ENCODE measurements at places on chromosomes 11 and 22. TPM values are rescaled to one million over a fixed set of nuclear protein-coding genes. Genes with fewer than 3 reads are reported as not detected.

The PGA5 gene
- 0.55 TPM for total RNA-seq

The RTN4RL2 gene
- 4.8 TPM for total RNA-seq

The SERPING1 gene
- total RNA-seq: 102 TPM

- H3K4me3 ChIP-seq: peak within 1 kb of the TSS; percentile 54
- H3K27me3 ChIP-seq: no peaks in the 10 kb centered on the region
- no peaks in the 10 kb centered on the region for H3K36me3 ChIP-seq
- H3K27ac ChIP-seq: peak within 1 kb of the TSS; percentile 90
Observed at GRCh38 chr11:61827571-61828378, at the start of gene FADS2. Gene FADS2, plus strand, starts transcription at chr11:61828300. Its CDS starts 91 bp downstream, at chr11:61828391.

DNA sequence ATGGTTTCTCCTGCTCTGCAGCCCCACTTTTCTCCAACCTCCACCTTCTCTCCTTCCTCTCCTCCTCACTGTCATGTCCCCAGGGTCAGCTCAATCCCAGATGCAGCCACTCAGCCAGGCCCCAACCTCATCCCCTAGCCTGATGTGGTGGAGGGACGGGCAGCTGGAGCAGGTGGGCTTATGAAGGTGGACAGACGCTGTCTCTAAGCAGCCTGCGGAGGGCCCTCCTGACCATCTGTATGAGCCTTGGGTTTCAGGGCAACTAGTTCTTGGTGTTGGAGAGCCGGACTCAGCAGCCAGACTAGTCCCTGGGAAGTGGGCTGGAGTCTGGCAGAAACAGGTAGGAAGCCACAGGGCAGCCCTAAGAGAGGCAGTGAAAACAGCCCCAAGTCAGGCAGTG, 18.1 kb downstream of the CRYBB2 start:
- H3K27me3 ChIP-seq: no peaks in the 10 kb centered on the region
- H3K4me1 ChIP-seq: no peaks in the 10 kb centered on the region
- DNase-seq: no peak
- no peaks in the 10 kb centered on the region for H3K36me3 ChIP-seq
- no peak overlapping the region for H3K4me3 ChIP-seq
- H3K27ac ChIP-seq: no peak overlapping the region

DNA sequence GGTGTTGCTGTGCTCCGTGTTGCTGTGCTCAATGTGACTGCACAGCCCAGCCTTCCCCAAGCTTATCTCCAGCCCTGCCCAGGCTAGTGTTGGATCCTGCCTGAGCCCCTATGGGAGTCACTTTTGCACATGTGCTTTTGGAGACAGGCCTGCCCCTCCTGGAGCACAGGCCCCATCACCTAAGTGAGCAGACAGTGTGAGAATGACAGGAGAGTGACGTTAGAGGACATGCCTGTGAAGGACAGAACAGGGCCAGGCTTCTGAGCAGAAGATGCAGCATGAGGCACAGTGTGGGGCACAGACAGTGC, 36.6 kb upstream of the SUSD2 start:
- no peaks in the 10 kb centered on the region for H3K36me3 ChIP-seq
- peaks cover 57% of the 10 kb centered on the region for H3K4me1 ChIP-seq
- H3K27ac ChIP-seq: peak overlapping the region; percentile 62
- H3K27me3 ChIP-seq: no peaks in the 10 kb centered on the region
- DNase-seq: no peak

DNA sequence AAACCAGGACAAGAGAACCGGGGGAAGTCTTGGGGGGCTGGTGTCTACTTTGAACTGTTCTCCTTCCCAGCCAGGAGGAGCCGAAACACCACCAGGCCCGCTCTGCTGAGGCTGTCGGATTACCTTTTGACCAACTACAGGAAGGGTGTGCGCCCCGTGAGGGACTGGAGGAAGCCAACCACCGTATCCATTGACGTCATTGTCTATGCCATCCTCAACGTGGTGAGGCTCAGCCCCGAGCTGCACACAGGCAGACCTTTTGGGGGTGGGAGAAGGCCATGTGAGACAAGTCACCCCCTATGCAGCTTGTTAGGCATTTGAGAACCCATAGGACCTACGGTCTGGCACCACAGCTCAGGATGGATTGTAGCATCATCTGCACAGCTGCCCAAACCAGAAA, 2.8 kb downstream of the HTR3A start:
- H3K36me3 ChIP-seq: no peaks in the 10 kb centered on the region
- no peak overlapping the region for H3K27ac ChIP-seq
- no peak overlapping the region for H3K4me3 ChIP-seq
- peaks cover 6% of the 10 kb centered on the region for H3K4me1 ChIP-seq
- peaks cover 4% of the 10 kb centered on the region for H3K27me3 ChIP-seq
- DNase-seq: no peak

- no peak overlapping the region for H3K4me3 ChIP-seq
- no peak for DNase-seq
- H3K27me3 ChIP-seq: no peaks in the 10 kb centered on the region
- no peak overlapping the region for H3K27ac ChIP-seq
Observed at GRCh38 chr11:34975482-34975881, 59.1 kb downstream of the PDHX start.

- no peak for DNase-seq
- H3K27me3 ChIP-seq: no peaks in the 10 kb centered on the region
- no peak overlapping the region for H3K27ac ChIP-seq
Observed at GRCh38 chr11:68497761-68498160, 37.2 kb downstream of the PPP6R3 start.

The SAA4 gene
- 3.8 TPM for total RNA-seq

DNA sequence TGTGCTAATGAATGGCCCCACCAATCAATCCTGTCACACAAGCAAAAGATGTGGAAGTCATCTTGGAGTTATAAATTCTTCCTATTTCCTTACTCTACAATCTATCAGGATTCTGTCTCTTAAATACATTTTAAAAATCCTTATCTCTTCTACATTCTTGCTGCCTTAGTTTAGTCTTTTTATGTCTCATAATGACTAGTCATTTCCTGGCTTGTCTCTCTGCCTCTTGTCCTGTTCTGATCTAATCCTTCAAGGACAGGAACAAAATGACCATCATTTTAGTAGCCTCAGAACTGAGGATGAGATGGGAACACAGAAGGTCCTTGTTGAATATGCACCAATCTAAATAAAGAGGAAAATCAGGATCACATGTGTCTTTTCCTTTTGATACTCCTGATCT, 56.6 kb upstream of the LIN7C start:
- H3K27ac ChIP-seq: no peak overlapping the region
- H3K4me3 ChIP-seq: no peak overlapping the region
- H3K4me1 ChIP-seq: no peaks in the 10 kb centered on the region
- DNase-seq: no peak
- H3K36me3 ChIP-seq: no peaks in the 10 kb centered on the region

The SLC25A45 gene
- 15.6 TPM for total RNA-seq

The OR51B5 gene
- total RNA-seq: 4.2 TPM

GRCh38 chr11:79421820-79422219, 19.0 kb downstream of the TENM4 start:
- no peaks in the 10 kb centered on the region for H3K27me3 ChIP-seq
- no peak overlapping the region for H3K4me3 ChIP-seq
- H3K4me1 ChIP-seq: no peaks in the 10 kb centered on the region

DNA sequence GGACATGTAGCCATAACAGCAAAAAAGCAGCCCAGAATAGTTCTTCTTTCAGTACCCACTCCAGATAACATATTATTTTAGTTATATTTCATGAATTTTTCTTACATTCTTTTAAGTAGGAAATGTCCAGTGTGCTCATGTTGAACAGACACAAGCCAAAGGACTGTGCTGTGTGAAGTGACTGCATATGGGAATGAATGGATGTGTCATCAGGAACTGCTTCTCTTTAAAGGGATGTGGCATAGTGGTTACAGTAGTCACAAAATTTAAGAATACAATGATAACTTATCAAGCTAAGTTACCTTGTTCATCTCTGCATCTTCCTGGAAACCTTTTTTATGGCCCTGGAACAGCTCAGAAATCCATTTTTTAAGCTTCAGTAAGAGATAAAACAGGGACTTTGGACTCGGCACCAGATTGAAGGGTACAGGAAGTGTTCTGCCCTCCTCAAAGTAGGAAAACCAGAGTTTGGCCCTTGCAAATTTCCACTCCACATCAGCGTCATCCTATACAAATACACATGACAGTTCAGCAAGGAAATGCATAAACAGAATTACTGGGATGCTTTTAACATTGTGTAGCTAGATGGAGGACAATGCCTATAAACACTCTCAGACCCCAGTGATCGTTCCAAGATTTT, 112.8 kb downstream of the TRPC6 start:
- H3K36me3 ChIP-seq: no peaks in the 10 kb centered on the region
- H3K27ac ChIP-seq: no peak overlapping the region
- no peaks in the 10 kb centered on the region for H3K4me1 ChIP-seq

GRCh38 chr11:128506356-128506755, 81.0 kb downstream of the ETS1 start:
- DNase-seq: no peak
- peaks cover 6% of the 10 kb centered on the region for H3K36me3 ChIP-seq
- peaks cover 70% of the 10 kb centered on the region for H3K4me1 ChIP-seq
- no peaks in the 10 kb centered on the region for H3K27me3 ChIP-seq

DNA sequence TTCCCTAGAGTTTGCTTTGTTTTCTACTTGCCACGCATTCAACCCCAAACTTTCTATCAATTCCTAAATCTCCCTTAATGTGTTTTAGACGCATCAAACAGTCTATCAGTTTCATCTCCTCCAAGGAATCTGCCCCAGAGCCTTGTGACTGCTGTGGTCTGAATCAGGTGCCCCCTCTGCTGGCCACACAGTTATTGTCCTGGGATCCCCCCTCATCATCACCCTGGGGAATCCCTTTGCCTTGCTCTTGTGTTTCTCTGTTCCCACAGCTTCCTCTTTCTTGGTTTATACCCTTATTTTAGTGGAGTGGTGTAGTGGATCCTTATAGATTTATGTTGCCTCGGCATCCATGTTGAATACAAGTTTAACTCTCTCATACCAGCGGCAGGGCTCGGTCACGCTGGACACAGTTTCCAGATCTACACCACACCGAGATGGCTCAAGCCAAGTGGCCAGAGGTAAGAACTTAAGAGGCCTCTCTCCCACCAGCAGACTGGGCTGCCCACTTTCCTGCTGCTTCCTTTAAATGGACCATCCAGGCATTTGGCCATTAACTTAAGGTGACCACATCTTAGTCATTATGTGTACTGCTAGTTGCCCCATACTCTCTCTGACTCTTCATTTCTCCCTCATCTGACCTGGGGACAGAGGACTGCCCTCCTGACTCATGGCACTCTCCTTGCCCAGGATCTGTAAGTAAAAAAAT, 8.2 kb downstream of the UPB1 start:
- no peaks in the 10 kb centered on the region for H3K27me3 ChIP-seq
- no peaks in the 10 kb centered on the region for H3K4me1 ChIP-seq
- no peak overlapping the region for H3K27ac ChIP-seq
- no peak overlapping the region for H3K4me3 ChIP-seq
- DNase-seq: peak; percentile 38

- DNase-seq: no peak
- H3K36me3 ChIP-seq: no peaks in the 10 kb centered on the region
- H3K4me1 ChIP-seq: no peaks in the 10 kb centered on the region
- no peaks in the 10 kb centered on the region for H3K27me3 ChIP-seq
Observed at GRCh38 chr11:84193706-84194105, 907.5 kb upstream of the CCDC90B start.

The PNPLA5 gene
- total RNA-seq: not detected

GRCh38 chr11:67502328-67502979, 2.7 kb downstream of the PITPNM1 start:
- no peaks in the 10 kb centered on the region for H3K27me3 ChIP-seq
- no peaks in the 10 kb centered on the region for H3K4me1 ChIP-seq
- H3K36me3 ChIP-seq: peaks cover 13% of the 10 kb centered on the region
- DNase-seq: no peak
- no peak overlapping the region for H3K4me3 ChIP-seq
- no peak overlapping the region for H3K27ac ChIP-seq

The HMOX1 gene
- 151 TPM for total RNA-seq

The INS gene
- not detected for total RNA-seq

DNA sequence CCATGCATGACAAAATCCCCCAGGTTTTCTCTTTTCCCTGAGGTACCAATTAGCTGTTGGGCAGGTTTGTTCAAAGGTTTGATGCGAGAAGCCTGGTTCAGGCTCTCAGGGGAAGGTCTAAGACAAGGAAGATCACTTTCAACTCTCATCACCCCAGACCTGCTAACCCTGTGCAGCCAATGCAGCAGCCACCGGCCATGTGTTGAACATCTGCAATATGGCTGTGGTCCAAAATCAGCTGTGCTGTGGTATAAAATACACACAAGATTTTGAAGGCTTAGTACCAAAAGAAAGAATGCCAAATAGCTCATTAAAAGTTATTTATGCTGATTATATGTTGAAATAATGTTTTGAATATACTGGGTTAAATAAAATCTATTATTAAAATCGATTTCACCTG, 58.5 kb downstream of the SMCO4 start:
- H3K36me3 ChIP-seq: no peaks in the 10 kb centered on the region
- DNase-seq: peak; percentile 64
- no peak overlapping the region for H3K4me3 ChIP-seq
- no peaks in the 10 kb centered on the region for H3K27me3 ChIP-seq

The OR8G1 gene
- total RNA-seq: not detected

The UBQLNL gene
- 0.85 TPM for total RNA-seq

GRCh38 chr22:27327497-27327896, 474.1 kb downstream of the MN1 start:
- no peaks in the 10 kb centered on the region for H3K4me1 ChIP-seq
- DNase-seq: no peak
- H3K36me3 ChIP-seq: no peaks in the 10 kb centered on the region
- H3K27me3 ChIP-seq: peaks cover 14% of the 10 kb centered on the region
- H3K4me3 ChIP-seq: no peak overlapping the region

DNA sequence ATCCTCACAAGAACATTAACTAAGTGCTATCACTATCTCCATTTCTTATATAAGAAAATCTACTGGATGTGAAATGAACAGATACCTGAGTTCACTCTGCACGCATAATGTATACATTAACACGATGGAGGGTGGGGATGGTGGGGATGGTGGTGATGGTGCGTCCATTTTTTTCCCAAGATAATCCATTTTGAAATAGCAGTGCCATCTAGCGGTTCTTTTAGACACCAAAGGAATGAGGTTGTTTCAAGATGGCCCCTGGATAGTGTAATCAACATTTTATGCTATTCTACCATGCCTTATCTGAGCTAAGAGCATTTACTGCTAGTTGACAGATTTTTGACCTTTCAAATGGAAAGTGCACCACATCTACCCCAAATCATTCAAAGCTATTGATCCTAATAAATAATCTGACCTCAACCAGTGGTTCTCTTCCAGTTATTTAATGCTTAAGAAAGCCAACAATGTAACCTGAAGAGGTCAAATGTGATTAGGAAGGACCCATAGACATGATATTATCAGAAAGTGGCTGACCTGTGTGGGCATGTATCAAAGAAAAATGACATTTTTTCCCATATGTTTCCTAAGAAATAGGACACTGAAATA, 714.7 kb upstream of the TENM4 start:
- H3K27me3 ChIP-seq: no peaks in the 10 kb centered on the region
- no peak for DNase-seq
- no peak overlapping the region for H3K4me3 ChIP-seq
- H3K4me1 ChIP-seq: no peaks in the 10 kb centered on the region
- H3K36me3 ChIP-seq: no peaks in the 10 kb centered on the region

DNA sequence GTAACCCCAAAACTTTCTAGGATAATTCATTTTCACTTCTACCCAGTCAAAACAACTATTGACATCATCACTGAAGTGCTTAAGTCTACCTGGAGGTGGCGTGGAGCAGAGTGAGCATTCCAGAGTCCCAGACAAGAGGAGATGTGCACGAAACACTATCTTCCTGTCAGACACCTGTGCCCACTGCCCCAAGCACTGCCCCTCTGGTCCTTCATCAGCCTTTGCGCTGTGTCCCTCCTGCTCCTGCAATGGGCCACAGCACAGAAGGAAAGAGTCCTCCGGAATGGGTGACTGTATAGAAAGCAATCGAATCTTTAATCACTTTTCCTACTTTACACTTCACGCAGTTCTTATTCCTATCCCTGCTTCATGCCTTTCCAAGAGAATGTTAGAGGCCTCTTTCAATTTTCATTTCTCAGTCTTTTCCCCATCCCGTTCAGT, 512 bp upstream of the GRIA4 start:
- peaks cover 16% of the 10 kb centered on the region for H3K4me1 ChIP-seq
- peaks cover 43% of the 10 kb centered on the region for H3K27me3 ChIP-seq
- no peaks in the 10 kb centered on the region for H3K36me3 ChIP-seq
- no peak overlapping the region for H3K27ac ChIP-seq
- no peak for DNase-seq
- H3K4me3 ChIP-seq: no peak overlapping the region

All from lung (tissue), 17 donors.